ENCODE measurements at places on chromosomes 4 and X.

DNA sequence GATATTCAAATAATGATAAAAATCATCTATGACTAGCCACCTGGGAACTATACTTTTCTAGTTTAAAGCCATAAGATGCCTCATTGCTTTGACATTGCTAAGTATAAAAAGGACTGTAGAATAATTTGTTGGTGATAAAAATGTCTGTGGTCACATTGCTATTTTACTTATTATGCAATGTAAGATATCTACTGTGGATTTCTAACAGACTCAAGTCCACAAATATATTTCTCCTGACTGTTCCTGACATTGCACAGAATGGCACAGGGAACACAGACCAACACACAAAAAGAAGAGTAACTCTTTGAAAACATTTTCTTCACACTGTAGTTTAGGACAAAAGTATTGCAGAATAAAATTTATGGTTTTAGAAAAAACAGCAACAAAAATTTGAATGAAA is 2.2 kb upstream of the TMPRSS11E start:
- DNase-seq = no peak

GRCh38 chrX:104863466-104863865 is 297.5 kb downstream of the IL1RAPL2 start:
- DNase-seq = no peak

- no peak for DNase-seq
Measured at GRCh38 chr4:23374259-23374658, 515.6 kb downstream of the PPARGC1A start.

GRCh38 chrX:57528670-57529255 is 63.0 kb upstream of the ZXDB start:
- no peak for DNase-seq

- DNase-seq = no peak
Measured at GRCh38 chrX:54708404-54708803, 89.7 kb downstream of the ITIH6 start.

DNA sequence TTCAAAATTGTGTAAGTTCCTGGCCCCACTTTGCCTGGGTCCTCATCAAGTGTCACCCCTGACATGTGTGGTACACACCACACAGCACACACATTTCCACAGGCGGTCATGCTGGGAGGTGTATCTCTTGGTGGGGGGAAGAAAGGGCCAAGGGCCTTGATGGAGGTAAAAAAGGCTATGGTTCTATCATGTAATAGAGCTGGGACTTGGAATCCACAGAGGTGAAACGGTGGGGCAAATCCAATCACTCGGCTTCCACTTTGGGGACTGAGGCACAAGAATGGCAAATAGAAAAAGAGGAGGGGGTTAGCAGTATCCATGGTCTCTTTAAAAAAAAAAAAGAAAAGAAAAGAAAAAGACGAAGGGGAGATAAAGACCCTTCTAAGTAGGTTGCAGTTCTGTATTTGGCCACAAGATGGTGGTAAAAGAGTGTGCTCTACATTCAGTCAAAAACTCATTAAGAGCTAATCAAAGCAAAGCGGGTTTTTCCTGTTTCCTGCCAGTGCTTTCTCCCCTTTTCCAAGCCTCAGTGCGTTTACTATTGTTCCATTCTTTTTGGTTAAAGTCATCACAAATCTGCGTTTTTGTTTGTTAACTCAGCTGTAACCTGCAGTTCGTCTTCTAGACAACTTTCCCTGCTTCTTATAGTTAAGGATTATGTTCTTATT is 37.0 kb upstream of the ATP6AP2 start:
- DNase-seq = peak; percentile 77

DNA sequence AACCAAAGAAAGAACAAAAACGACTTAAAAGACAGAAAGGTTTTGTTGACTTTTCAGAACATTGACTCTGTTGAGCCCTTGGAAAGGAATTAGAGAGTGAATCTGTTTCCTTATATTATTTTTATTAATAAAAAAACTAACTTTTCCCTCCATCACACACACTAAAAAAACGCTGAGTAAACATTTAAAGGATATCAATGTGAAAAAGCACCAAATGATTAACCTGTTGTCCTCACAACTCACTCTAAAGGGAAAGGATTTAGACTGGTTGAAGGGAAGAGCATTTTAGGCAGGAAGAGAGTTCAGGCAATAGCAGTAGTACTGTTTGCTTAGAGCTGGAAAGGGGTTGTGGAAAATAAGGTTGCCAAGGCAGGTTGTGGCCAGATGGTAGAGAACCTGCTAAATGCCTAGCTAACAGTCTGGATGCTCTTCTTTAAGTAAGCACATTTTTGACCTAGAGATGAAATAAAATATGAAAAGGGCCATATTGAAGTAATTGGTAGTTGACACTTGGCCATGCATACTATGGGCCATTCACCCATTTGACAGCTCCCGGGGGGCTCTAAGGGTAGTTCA is 98.0 kb upstream of the NDP start:
- DNase-seq = no peak

- no peak for DNase-seq
Measured at GRCh38 chr4:92387459-92388069, 83.8 kb downstream of the GRID2 start.

DNA sequence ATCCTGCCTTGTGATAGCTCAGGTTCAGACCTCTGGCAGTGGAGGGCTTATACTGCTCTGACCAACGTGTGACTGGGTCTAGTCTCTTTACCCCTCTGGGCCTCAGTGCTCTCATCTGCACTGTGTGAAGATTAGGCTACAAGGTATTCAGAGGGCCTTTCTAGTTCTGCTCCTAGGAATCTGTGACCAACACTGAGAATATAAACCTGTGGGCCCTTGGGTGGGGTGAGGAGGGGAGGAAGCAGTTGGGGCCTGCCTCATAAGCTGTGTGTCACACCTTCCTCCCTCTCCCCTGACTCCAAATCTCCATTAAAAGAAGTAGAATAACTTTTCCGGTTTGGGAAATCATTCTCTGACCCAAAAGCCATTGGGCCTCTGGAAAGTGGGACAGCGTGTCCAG is 66.3 kb upstream of the MSN start:
- no peak for DNase-seq

DNA sequence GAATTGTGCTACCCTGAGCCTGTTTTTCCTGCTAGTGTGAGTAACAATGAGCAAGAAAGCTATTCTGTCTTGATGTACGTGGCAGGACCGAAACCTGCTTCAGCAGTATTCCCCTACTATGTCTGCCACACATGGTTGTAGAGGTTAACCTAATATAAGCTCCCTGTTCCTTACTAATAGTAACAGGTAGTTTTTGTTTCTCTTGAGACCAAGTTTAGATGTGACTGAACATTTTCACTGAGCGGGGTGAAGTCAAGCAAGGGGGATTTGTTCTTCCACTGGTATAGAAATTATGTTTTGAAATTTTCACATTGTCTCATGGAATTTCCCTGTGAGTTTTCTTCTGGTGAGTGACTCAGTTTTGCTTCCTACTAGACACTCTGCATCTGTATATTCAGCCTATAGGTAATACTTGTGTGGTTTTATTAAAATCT is 37.3 kb downstream of the RRAGB start:
- DNase-seq = no peak

- no peak for DNase-seq
Measured at GRCh38 chrX:46582966-46583365, 9.4 kb downstream of the CHST7 start.

GRCh38 chr4:121177246-121178137 is 13.4 kb upstream of the TNIP3 start:
- no peak for DNase-seq

GRCh38 chrX:151982222-151982621 is 7.7 kb upstream of the GABRE start:
- DNase-seq = no peak

GRCh38 chr4:10122236-10122932 is 5.8 kb upstream of the WDR1 start:
- no peak for DNase-seq

DNA sequence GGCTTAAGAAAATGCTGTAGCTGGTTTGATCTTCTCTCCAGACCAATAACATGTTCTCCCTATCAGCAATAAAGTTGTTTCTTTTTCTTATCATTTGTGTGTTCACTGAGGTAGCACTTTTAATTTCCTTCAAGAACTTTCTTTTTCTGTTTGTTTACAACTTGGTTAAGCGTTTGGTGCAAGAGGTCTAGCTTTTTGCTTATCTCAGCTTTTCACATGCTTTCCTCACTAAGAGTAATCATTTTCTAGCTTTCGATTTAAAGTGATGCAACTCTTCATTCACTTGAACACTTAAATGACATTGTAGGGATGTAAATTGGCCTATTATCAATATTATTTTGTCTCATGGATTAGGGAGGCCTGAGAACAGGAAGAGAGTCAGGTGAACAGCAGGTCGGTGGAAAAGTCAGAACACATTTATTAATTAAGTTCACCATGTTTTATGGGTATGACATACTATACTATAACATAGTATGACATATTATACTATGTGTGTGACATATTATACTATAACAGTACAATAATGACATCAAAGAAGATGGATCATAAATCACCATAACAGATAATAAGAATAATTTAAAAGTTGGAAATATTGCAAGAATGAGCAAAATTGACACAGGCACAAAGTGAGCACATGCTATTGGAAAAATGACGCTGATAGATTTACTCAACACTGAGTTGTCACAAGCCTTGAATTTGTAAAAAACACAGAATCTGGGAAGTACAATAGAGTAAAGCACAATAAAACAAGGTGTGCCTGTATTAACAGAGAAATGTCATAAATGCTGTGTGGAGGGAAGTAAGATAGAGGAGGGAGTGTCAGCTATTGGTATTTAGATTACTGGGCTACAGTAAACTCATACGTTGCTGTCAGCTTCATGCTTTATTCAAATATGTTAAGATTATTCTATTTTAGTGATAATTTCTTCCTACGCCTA is 218.6 kb upstream of the SLC7A11 start:
- DNase-seq = no peak

- no peak for DNase-seq
Measured at GRCh38 chr4:173121076-173121561, 47.5 kb upstream of the GALNT7 start.

DNA sequence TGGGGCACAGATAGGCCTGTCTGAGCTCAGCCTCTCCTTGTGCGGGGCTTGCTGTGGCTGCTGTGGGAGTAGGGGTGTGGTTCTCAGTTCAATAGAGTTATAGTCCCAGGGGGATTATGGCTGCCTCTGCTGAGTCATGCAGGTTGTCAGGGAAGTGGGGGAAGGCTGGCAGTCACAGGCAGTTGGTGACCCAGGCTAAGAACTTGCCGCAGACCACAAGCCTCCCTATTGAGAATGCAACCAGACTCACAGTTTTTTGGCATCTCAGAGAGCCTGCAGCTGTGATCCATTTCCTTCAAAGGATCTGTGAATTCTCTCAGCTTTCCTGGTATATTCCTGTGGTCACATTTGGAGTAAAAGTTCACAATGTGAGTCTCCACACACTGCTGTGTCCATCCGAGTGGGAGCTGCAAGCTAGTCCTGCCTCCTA is 364.9 kb downstream of the ZNF674 start:
- no peak for DNase-seq

DNA sequence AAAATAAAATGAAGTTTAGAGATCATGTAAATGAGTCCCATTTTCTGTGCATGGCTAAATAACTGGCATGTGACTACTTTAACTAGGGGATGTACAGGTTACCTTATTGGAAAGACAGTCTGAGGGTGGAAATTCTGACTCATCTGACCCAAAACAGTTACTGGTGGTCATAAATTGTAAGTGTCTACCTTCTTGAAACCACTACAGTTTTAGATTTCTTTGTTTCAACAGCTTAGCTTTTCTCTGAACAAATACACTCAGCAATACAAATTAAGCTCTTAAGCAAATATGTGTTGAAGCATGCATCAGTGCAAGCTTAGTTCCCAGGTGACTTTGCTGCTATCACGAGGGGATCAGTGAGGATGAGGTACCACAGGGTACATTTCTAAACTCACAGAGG is 60.7 kb upstream of the PGM2 start:
- DNase-seq = no peak

- no peak for DNase-seq
Measured at GRCh38 chrX:23819385-23820234, 36.6 kb downstream of the SAT1 start.

- DNase-seq = no peak
Measured at GRCh38 chr4:1029529-1029928, 18.1 kb downstream of the FGFRL1 start.

DNA sequence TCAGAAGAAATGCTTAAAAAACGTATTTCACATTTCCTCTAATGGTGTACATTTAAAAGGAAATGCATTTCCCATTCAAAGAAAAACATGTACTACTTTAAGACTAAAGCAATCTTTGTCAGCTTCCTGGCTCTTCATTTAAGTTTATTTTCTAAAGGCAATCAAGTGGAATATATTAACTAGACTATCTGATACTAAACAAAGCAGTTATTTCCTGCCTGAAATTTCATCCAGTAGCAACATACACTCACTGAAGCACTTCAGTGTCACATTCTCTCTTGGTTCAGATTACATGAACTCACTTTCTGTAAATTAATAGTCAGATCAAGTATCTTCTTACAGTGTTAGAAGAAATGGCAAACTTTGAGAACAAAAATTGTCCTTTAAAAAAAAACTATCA is 42.5 kb downstream of the LRBA start:
- no peak for DNase-seq

- no peak for DNase-seq
Measured at GRCh38 chrX:121886557-121886956, 839.1 kb downstream of the GLUD2 start.

DNA sequence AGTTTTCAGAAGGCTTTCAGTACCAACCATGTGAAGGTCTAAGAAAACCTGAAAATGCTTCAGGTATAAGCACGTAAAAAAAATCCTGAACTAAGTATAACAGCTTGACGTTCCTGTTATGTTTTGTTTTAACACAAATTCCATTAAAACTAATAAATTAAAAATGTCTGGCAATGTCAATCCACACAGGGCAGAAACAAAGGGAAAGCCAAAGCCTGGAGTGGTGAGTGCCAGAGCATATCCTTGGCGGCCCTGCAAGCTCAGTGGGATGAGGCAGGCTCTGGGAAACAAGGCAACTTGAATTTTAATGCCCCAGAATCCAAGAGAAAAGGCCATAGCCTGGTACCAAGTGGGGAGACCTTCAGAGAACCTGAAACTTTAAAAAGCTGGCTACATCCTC is 78.2 kb downstream of the EPHA5 start:
- DNase-seq = no peak

- no peak for DNase-seq
Measured at GRCh38 chrX:134673123-134673522, 14.9 kb upstream of the PLAC1 start.
